ENCODE measurements at places on chromosomes 6 and 20.

GRCh38 chr6:42250274-42250931 is 32.7 kb upstream of the MRPS10 start:
- DNase-seq, result no peak

DNA sequence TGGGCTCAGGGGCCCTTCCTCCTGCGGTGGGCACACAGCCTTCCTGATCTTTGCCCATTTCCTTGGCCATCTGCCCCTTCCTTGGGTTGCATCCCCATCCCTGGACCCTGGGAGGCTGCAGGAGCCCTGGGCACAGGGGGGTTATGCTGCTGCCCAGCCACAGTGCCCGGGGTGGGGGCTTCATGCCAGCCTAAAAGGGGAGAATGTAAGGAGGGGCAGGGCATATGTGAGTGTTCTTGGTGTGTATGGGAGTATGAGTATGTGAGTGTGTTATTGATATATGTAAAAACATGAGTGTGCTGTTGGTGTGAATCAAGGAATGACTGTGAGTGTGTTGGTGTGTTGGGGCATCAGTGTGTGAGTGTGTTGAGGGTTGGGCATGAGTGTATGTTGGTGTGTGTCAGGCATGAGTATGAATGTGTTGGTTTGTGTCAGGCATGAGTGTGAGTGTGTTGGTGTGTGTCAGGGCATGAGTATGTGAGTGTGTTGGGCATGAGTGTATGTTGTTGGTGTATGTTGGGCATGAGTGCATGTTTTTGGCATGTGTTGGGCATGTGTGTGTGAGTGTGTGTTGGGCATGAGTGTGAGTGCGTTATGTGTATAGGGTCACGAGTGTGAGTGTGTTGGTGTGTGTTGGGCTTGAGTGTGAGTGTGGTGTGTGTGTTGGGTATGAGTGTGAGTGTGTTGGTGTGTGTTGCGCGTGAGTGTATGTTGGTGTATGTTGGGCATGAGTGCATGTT is 14.7 kb upstream of the CST8 start:
- no peak for DNase-seq

- DNase-seq, result no peak
Observed at GRCh38 chr6:36676141-36677058, 2.1 kb upstream of the CDKN1A start.

DNA sequence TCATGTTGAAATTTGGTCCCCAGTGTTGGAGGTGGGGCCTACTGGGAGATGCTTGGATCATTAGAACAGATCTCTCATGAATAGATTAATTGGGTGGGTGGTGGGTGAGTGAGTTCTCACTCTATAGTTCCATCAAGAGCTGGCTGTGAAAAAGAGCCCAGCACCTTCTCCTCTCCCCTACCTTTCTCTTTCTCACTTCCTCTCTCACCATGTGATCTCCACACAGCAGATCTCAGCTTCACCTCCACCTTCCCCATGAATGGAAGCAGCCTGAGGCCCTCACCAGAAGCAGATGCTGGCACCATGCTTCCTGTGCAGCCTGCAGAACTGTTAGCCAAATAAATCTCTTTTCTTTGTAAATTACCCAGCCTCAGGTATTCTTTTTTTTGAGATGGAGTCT is 12.9 kb upstream of the GMNN start:
- no peak for DNase-seq

- no peak for DNase-seq
Observed at GRCh38 chr6:49849213-49849907, 17.0 kb downstream of the CRISP1 start.

- no peak for DNase-seq
Observed at GRCh38 chr6:133248241-133249001, 7.3 kb downstream of the EYA4 start.

- no peak for DNase-seq
Observed at GRCh38 chr6:49462599-49462926, 490 bp downstream of the MMUT start.

DNA sequence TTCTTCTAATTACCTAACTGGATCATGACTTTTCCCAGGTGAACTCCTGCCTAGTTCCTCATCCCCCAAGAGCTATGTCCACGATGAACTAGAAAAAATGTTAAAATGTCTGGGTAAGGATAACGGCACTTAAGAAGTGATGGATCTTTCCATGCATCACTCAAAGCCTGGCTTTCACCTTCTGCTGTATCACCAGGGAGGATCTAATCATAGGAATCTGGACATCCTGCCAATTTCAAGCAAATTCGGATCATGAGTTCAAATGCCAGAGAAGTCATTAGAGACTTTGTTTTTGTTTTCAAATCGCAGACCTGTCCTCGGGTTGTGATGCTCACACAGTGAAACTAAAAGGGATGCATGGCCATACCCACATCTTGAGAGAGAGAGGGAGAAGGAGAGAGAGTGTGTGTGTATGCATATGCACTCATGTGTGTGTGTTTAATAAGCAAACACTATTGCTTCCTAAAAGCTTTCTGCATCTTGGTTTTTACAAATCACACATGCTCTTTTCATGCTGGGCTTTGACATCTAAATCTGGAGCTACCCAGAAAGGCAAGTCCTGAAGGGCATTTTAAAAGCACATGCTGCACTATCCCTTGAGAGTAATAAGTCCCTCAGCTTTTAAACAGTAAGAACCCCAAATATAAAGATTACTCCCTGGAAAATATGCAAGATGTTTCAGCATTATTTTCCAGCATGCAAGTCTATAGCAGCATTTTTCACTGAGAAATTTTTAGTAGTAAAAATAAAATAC is 524.6 kb upstream of the NOX3 start:
- no peak for DNase-seq

DNA sequence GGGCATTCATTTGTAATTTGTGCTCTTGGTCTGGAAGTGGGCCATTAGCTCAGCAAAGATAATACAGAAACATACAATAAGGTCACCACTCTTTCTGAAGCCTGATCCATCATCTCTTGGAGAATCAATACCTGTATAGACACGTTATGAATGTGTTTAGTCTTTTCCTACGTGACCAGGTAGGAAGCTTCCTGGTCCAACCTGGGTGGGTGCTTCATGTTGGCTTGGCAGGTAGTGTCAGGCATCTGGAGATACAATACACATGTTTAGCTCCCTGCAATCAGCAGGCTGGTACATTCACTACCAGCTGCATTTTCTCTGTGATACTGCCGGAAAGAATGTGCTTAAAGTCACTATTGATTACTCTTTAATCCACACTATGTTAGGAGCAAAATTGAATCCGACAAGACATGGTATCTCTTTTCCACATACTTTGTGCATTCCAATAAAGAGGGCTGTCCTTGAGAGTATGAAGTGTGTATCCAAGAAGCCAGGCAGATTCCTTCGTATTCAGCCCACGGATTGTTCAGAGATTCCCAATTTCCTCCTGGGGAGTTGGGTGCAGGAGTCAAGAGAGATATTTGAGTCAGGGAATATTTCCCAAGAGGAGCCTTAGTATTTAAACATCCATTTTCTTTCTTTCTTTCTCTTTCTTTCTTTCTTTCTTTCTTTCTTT is 49.9 kb upstream of the RANBP9 start:
- no peak for DNase-seq
